ENCODE measurements at places on chromosomes 6 and 20.

- DNase-seq, result no peak
These were observed 22.4 kb upstream of the CHRNA4 start for GRCh38 chr20:63383556-63383955.

- DNase-seq, result no peak
These were observed 22.2 kb upstream of the CCN5 start for GRCh38 chr20:44692932-44693480.

GRCh38 chr20:23093613-23094012, 7.5 kb upstream of the CD93 start:
- no peak for DNase-seq

- DNase-seq, result no peak
These were observed 2.9 kb upstream of the IER3 start for GRCh38 chr6:30747300-30747687.

DNA sequence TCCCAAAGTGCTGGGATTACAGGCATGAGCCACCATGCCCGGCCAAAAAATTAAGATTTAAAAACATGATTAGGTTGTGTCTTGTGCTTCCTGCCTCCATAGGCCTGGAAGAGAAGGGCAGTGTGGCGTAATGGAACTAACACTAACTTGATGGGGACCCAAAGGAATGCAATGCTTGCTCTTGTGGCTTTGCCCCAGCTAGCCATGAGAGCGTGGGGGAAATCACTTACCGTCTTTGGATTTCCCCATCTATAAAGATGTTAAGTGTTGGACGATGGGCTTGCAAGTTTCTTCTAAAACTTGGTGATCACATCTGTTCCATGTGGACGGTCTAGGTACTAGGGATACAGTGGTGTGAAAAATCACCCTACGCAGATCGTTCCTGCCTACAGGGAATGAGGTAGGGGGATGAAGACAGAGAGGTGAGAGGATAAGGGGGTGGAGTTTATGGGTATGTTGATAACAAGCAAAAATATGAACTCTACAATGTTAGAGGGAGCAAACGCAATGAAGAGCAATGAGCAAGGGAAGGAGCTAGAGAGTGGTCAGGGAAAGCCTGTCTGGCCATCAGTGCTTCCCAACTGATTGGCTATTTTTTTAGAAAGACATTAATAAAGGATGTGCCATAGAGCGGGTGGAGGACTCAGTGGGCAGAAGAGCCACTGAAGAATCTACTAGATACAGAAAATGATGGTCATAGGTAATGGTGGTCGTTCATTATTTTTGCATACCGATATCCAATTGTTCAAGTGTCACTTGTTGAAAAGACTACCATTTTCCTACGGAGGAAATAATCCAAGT, 165.2 kb downstream of the BCAS1 start:
- DNase-seq, result no peak
